ENCODE measurements at places on chromosomes 2 and 18.

DNA sequence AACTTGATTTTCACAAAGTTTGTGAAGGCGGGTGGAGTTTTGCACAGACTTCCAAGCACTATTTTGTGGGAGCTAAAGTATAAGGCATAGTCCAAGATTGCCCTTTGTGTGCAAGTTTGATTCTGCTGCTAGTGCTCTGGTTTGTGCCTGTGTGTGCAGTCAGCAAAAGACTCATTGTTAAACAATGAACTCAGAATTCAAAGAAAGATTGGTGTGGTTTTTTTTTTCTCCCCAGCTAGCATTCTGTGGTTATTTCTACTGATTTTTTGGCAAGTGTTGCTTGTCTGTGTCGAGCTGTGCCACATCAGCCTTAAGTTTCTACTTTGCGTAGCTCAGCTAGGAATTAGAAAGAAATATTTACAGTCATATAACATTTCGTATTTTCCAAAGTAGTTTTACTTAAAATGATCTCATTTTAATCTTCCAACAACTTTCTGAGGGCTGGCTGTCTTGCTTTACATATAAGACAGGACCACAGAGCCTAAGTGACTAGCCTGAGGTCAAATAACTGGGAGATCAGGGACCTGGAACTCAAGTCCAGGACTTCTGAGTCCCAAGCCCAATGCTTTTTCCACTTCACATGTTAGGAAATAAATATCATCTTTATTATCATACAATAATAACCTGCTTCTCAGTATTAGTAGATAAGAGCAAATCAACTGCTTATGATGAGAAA, 69.8 kb downstream of the BABAM2 start:
- peak; percentile 27 for DNase-seq

GRCh38 chr2:209308415-209308814, 115.4 kb upstream of the MAP2 start:
- DNase-seq = no peak

- no peak for DNase-seq
Observed at GRCh38 chr2:26580151-26580550, 61.0 kb downstream of the CIB4 start.

GRCh38 chr2:164220265-164220664, 401.0 kb downstream of the GRB14 start:
- no peak for DNase-seq

DNA sequence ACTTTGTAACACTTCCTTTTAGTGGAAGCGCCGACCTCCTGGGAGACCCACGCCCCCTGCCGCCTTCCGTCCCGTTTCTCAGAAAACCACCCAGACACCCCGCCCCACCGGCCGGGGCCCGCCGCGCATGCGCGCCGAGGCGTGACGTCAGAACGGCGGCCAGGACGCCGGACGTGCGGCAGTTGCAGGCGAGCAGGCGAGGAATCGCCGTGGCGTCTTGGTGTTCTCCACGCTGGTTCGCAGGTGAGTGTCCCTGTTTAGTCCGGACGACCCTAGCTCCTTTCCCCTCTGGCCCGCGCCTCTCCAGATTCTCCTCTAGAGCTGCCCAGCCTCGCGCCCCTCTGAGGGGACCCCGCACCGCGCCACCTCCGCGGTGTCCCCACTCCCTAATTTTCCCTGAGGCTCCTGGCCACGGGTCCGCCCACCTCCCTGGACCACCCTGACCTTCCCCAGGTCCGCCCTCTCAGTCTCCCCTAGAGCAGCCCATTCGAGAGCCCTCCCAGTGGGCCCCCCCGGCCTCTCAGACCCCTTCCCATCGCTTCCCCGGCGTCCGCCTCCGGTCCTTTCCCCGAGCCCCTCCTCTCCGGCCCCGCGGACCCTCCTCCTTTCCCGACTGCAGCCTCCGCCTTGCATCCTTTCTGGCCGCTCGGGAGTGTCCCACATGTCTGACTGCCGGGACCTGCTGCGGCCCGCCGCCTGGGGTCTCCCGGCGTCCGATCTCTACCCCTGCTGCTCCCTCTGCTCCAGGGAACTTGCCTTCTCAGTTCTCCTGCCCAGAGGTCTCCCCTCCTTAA, at the start of gene PLEKHB2:
Gene PLEKHB2 (plus strand): TSS at position 181 of the 794 bp plus-strand sequence. CDS start 15,606 bp downstream, outside the sequence.
- DNase-seq = peak; percentile 94

DNA sequence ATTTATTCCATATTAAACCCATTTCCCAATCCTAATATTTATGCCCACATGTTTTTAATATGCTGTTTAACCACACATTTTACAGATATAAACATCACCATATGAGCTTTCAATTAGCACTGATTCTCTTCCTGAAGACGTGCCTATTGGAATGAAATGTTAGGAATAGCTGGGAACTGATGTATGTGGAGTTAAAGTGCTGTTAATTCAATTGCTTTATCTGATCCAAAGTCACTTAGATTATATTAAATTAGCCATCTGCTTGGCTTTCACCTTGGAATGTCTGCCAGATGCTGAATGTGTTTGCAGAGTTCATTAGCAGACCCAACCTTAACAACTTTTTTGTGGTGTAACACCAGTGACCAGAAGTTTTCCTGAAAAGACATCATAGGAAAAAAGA, 942.9 kb upstream of the KLHL29 start:
- DNase-seq = no peak

DNA sequence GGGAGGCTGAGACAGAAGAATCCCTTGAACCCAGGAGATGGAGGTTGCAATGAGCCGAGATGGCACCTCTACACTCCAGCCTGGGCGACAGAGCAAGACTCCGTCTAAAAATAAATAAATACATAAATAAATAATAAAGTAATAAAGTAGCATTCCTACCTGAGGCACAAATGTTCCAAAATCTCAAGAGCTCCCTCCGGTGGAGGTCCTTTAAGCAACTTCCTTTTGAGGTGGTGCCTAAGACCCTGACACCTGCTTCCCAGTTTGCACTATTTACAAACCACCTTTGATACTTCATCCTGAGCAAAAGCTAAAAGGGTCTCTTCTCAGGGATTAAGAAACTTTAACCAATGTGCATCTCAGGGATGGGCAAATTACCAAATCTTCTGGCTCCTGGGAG, 505.1 kb downstream of the CNTNAP5 start:
- DNase-seq = no peak

- no peak for DNase-seq
Observed at GRCh38 chr18:49061991-49062831, 111.4 kb upstream of the SMAD7 start.

- DNase-seq = no peak
Observed at GRCh38 chr2:127176371-127177311, 43.5 kb downstream of the CYP27C1 start.

DNA sequence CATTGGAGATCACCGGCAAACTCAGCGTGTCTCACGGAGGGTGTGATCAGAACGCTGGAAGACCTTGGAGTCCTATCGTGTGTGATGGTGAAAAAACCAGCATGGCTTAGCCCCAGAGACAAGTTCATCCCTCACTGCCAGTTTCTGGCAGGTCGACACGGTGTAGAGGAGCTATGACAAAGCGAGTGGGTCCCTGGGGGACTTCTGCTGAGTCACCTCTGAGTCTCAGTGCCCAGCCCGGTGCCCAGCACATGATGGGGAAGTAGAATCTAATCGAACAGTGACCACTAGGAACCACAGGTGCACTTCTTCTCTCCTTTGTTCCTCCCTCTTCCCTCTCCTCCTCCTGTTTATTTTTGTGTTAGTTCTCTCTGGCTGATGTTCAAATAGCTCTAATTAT, 45.9 kb upstream of the KCNF1 start:
- DNase-seq = no peak

DNA sequence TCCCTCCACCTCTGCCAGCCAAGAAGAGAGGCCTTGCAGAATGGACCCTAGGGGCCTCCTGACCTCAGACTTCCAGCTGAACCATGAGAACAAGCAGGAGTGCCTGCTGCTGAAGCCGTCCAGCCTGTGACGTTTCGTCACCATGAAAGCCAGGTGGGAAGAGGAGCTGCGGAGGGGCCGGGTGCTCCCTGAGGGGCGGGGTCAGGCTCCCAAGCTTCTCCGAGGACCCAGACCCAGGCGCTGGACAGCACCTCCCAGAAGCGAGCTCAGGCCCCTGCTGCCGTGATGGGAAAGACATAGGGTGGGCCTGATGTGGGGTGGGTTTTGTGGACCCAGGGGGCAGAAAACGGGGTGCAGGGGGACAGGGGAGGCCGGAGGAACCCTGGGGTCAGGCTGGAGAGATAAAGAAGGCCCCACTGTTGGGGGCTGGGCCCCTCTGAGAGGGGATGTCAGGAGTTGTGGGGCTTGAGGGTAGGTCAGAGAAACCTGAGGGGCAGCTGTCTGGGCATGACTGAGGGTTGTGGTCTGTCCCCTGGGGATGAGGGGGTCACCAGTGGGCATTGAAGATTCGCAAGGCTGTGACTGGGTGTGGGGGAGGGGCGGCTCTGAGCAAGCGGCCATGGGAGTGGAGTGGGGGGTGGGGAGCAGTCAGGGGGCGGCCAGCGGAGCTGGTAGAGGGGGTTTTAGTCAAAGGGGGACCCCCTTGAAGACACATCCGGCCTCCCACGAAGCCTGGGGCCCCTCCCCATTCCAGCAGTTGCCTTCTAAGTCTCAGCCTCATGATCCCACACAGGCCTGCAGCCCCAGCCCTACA, 73.4 kb upstream of the ODC1 start:
- DNase-seq = no peak

- no peak for DNase-seq
Observed at GRCh38 chr2:178949584-178949983, 100.4 kb downstream of the CCDC141 start.

DNA sequence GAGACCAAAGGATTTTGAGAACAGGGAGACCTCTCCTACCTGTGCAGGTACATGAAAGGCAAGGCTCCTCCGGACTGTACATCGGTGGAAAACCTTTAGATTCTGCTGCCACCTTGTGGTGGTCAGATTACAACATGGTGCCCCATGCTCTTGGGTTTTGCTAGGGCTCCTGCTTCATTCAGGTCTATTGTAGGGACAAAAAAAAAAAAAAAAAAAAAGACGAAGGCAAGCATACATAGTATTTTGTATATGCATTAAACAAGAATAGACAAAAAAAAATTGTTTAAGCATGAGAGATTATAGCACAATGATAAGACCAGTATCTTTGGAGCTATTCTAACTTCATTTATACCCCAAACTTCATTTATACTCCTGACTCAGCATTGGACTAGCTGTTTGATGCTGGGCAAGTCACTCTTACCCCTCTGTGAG, 27.4 kb upstream of the SPR start:
- peak; percentile 72 for DNase-seq

DNA sequence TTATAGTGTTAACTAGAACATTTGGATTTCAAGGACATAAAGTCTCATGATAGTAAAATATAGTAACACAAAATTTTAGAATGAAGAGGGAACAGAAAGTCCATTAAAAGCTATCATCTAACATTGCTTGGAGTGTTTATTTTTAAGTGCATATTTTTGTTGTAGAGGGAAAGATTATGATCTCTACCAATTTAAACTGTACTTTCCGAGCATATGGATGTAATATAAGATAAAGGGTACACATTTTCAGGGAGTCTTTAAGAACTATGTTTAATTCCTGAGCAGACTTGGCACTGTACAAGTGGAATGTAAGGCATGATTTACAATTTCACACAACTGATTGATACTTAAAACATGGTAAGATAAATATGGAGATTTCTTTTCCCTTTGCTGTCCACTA, 34.2 kb upstream of the ZNF804A start:
- no peak for DNase-seq

GRCh38 chr2:9781252-9781651, 62.0 kb upstream of the TAF1B start:
- no peak for DNase-seq

- peak; percentile 54 for DNase-seq
Observed at GRCh38 chr2:74843899-74844298, 10.0 kb downstream of the HK2 start.

DNA sequence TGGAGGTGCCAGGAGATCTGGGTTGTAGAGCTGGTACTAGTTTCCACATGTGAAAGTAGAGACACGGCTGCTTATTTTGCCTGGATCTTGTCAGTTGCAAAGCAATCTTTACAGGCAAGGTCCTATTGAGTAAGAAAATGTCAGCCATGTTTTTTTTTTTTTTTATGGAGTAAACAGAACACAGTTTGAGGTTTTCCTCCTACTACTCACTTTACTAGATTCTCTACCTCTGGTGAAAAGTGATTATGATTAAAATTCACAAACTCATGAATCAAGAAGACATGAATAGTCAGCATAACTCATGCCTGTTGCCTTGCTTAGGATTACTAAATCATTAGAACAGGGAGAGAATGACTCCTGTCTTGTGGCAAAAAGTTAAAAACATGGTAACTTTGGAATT, 70.1 kb upstream of the PNPT1 start:
- DNase-seq = no peak

- no peak for DNase-seq
Observed at GRCh38 chr2:106157416-106157815, 36.7 kb downstream of the UXS1 start.

DNA sequence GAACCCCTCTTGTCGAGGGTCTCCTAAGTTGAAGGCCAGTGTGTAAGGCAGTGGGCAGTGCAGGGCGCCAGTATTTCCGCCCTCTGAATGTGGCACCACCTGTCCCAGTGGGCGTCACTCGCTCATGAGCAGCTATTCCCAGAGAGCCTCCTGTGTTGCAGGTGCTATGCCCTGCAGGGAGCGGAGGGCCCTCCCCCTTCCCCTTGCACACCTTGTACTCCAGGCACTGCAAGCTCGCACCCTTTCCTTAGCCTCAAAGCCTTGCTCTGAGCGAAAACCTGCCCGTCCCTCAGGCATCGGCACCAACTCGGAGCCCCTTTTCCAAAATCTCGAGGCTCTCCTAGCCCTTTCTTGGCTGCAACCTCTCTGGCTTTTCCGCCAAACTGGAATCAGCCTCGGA, 282.7 kb downstream of the AGAP1 start:
- DNase-seq = no peak

DNA sequence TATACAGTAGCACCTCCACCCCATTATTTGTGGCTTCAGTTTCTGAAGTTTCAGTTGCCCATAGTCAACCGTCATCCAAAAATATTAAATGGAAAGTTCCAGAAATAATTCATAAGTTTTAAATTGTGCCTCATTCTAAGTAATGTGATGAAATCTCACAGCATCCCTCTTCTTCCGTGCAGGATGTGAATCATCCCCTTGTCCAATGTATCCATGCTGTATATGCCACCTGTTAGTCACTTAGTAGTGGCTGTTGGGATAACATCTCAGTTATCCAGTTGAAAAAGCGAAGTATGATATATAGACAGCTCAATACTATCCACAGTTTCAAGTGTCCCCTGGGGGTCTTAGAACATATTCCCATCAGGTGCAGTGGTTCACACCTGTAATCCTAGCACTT, 119.1 kb upstream of the OTX1 start:
- DNase-seq = no peak

GRCh38 chr2:140383781-140384180, 1603.6 kb upstream of the NXPH2 start:
- DNase-seq = no peak

DNA sequence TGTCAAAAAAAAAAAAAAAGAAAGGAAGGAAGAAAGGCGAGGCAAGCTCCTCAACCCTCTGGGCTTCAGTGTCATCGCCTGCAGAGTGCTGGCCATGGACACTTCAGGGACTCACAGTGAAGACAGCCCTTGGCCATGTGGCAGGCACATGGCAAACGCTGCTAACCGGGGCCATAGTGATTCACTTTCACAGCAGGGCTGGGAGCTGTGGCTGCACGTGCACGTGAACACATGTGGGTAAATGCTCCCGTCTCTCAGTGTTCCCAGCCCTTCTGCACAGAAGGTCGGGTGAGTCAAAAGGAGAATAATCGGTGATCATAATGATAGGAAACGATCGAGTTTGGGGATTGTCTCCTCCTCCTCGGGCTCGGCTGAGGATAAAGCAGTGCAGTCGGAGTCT, 46.1 kb upstream of the UBE2F start:
- no peak for DNase-seq

- no peak for DNase-seq
Observed at GRCh38 chr18:61965311-61965710, 72.5 kb upstream of the RNF152 start.

Measured in activated CD4-positive, alpha-beta T cell treated with anti-CD3 and anti-CD28 coated beads for 36 hours (primary cell).